Stimulated activated CD8-positive, alpha-beta memory T cell treated with anti-CD3 and anti-CD28 coated beads, Interleukin-4, amount 100 ng/mL, for 1 hour (primary cell): ENCODE measurements at places on chromosomes 13 and 19.

GRCh38 chr13:111862836-111863815, 203.8 kb upstream of the SOX1 start:
- no peak for DNase-seq

DNA sequence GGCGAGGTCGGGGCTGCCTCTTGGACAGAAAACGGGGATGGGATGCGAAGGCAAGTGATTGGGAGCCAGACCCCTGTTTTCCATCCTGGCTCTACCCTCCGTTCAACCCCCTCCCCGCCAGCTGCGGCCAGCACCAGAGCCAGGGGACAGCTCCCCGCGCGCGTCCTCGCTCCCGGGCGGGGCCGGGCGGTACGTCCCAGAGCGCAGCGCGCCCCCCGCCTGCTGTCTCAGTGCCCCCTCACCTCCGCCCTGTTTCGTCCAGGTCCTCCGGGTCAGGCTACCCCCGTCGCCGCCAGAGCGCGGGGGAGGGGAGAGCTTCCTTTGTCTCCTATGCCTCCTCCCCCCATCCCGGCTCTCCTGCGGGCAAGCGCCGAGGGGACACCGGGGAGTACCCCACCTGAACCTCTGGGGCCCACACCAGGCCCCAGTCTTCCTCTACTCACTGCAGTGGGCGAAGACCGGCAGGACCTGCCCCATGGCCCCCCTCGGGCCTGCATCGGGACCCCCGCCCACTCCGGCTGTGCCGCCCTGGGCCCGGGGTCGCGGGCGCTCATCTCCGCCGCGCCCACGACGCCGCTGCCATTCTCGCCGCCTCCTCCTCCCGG, 396 bp downstream of the RTN2 start:
- no peak for DNase-seq

GRCh38 chr13:32455594-32455903, 27.6 kb upstream of the N4BP2L1 start:
- DNase-seq = no peak

DNA sequence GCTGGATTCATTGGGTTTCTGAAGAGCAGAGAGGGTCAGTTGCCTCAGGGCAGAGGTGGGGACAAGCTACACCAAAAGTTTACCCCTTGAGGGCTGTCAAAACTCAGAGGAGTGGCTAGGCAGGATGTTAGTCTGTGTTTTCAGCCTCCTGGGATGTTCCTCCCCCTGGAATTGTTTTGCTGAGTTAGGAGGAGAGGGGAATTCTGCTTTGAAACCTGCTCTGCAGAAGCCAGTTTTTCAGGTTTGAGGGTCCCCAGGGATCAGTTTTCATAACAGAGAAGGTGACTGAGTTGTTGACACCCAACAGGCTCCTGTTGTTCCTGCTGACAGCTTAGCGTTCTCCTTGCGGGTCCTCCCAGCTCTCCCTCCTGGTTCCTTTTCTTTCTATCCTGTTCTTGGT, 121.9 kb upstream of the TMTC4 start:
- no peak for DNase-seq
